Thoracic aorta (tissue), 2 donors: ENCODE measurements at places on chromosomes 13 and 19.

DNA sequence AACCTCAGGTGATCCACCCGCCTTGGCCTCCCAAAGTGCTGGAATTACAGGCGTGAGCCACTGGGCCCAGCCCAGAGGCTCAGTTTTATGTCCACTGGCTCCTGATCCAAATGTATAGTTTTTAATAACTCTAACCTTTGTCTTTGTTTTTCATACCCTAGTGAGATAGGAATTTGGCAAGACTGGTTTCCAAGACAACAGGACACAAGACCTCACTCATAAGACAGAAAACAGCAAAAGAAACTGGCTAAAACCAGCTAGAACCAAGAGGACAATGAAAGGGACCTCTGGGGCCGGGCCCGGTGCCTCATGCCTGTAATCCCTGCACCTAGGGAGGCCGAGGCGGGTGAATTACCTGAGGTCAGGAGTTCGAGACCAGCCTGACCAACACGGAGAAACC, 27.6 kb downstream of the CPT1C start:
- no peak for DNase-seq

GRCh38 chr19:18282021-18282787, 782 bp upstream of the JUND start:
- peak; percentile 77 for DNase-seq

DNA sequence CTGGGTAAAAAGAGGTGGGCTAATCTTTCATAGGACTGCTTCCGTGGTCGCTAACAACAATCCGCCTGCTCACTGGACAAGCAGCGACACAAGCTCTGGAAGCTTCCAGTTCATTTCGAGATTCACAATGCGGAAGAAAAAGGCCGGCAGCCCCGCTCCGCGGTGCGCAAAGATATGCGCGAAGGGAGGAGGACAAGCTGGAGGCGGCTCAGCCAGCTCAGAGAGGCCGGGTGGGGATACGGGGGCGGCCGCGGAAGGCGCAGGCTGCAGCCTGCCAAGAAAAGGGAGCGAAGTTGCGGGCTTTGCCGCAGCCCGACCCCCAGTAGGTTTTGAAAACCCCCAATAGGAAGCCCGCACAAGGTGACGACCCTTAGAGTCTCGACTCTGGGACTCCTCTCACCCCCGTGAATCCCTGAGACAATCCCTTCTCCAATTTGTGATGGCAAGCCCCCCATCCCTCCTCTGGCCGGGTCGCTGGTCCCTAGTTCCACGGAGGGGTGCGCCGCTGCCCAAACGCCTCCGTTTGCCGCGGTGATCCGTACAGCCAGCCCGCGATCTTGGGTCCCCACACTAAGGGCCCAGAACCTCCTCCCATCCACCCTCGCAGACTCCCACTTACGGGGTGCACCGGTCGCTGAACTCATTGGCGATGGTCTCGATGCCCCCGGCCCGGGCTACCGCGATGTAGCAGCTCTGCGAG, 697 bp downstream of the HSPH1 start:
- DNase-seq: peak; percentile 9

DNA sequence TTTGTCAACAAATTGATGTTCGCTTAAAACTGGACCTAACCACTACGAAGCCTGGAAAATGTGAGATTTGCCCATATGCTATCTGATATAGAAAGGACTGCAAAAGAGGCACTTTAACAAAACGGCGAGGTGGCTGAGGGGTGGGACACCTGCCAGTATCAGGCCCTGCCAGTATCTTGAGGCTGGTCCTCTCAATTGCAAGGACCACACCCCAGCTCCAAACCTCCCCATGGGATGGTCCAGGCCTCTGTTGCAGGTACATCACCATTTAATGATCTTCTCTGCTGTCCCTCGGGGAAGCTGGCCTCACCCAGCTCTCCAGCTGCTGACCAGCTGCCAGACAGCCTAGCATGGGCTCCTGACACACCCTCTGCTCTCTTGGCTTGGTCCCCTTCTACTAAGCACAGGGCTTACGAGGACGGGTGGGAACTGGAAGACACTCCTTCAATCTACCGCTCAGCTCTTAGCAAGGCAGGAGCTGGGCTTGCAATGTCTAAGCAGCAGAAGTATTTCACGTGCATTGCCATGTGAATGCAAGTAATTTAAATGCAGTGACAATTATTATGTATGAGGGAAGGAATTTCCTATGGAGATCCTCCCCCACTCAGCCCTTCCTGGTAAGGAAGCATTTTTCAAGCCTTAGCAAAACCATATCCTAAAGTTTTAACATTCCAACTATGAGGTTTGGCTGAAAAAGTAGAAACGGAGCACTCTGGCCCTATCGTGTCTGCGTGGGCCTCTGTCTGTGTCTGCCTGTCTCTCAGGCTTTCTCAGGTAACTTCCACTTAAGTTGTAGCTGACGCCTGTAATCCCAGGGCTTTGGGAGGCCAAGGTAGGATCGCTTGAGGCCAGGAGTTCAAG, 63.9 kb downstream of the LATS2 start:
- DNase-seq: no peak

GRCh38 chr19:13441810-13442512, 64.3 kb downstream of the CACNA1A start:
- no peak for DNase-seq

DNA sequence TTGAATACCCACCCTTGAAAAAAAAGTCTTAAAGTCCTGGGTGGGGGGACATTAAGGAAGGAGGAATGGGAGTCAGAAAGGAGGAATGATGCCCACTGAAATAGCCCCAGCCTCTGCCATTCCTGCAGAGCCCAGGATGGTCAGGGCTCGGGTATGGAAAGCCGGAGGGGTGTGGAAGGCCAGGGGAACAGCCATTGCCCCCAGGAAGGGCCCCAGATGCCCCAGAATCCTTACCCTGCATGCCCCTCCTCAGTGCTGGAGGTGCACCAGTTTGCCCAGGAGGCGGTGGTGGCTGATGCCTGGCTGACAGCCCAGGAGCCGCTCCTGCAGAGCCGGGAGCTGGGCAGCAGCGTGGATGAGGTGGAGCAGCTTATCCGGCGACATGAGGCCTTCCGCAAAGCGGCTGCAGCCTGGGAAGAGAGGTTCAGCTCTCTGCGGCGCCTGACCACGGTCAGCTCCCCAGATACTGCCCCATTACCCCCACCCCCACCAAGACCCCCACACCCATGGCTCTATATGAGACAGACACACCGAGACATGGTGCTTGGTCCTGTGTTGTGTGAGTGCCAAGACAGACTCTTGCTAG, 10.7 kb upstream of the SHKBP1 start:
- DNase-seq: no peak

- DNase-seq: no peak
Measured at GRCh38 chr13:97278435-97279411, 56.6 kb downstream of the MBNL2 start.

- DNase-seq: no peak
Measured at GRCh38 chr13:57311009-57311586, 144.1 kb downstream of the PRR20E start.

DNA sequence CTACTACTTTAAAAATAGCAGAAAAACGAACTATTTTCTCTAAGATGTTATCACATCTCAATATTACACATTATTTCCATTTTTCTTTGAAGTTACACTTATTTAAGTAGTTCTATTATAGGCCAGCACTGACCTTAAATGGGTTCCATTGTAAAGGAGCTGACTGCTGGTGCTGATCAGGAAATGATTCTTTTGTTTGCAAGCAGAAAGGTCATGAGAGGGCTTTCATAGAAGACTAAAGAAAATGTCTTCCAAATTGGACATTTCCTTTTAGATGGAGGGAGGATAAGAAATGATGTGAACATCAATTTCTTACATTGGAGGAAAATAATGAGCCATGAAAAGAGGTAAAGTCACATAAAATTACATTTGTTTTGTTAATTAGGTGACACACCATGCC, 96.2 kb downstream of the SUCLA2 start:
- DNase-seq: no peak

GRCh38 chr13:39035799-39036198, 2.1 kb downstream of the PROSER1 start:
- DNase-seq: no peak

DNA sequence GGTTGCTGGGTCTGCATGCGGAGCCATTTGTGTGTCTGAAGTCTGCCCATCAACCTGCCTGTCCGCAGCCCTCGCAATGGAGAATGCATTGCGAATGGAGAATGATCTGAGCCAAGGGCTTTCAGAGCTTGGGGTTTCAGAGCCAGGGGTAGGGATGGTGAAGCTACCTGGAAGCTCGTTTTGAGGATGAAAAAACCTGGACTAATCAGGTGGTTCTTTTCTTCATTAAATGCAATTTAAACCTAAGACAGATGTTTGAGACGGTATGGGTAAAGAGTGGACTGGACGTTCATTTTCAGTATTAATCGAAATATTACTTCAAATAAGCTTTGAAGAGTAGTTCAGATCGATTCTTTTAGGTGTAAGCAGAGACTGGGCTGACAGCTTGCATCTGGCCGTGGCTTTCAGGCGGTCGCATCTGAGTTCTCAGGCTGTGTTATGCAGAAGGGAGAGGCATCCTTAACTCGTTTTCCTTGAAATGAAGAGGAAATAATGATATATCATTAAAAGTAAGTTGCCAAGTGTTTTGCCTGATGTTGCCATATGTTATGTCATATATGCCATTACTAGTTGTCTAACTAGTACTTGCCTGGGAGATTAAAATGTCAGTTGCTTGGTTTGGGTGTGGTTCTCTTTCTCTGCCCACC, 801 bp downstream of the MCF2L start:
- DNase-seq: no peak

DNA sequence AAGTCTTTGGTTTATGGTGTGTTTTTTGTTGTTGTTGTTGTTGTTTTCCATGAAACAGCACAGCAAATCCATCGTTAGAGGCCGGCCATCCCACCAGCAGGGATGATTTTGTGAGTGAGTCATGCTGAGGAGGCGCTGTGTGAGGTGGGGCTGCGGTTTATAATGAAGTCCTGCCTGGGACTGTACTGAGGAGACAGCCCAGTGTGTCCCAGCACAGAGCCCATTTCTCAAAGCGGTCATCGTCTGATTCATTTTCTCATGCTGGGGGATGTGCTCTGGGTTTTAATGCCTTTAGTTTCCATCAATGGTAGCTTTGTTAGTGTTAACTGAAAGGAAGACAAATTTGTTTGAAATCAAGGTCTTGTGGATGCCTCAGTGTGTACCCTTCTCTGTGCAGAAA, 129.3 kb upstream of the SERP2 start:
- DNase-seq: no peak

DNA sequence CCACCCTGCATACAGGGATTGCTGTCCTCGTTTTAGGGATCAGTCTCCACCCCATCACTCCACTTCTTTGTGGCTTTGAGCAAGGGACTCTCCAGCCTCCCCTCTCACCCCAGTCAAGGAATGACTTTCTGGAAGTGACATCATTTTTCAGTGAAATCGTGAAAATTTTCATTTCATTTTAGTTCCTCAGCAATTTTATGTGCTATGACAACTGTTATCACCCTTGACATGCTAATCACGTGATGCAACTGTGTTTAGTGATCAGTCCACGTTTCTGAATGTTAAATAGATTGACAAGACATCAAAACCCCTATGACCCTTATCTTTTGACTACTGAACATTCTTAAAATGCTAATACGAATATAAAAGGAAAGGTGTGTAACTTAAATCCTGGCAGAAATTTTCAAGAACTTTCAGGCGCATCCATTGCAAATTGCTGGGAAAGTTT, 8.0 kb downstream of the C19orf81 start:
- no peak for DNase-seq

GRCh38 chr13:106961216-106961615, 393.3 kb upstream of the ARGLU1 start:
- no peak for DNase-seq

DNA sequence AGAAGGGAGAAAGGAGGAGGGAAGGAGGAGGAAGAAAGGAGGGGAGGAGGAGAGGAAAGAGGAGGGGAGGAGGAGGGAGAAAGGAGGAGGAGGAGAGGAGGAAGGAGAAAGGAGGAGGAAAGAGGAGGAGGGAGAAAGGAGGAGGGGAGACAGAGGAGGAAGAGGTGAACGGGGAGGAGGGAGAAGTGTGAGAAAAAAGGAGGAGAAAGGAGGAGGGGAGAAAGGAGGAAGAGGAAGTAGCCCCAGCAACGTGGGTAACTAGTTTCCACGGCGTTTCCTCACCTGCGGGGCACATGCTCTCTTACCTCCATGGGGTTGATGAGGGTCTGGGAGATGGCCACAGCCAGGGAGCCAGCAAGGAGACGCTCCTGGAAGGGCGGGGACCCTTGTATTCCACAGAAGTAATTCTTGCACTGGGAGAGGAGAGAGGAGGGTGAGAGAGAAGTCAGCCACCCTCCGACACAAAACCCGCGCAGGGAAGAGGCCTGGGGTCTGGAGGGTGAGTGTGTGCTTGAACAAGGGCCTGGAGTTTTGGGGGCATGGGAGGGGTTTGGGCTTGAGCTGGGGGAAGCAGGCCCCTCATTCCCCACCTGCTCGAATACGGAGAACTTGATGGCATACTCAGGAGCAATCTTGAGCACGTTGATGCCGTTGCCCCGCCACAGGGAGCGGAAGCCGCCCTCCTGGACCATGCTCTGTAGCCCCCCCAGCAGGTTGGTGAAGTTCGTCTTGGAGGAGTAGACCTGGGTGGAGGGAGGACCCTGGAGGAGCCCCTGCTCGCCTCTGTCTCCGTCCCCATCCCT, 3.9 kb downstream of the SLC25A41 start:
- no peak for DNase-seq

DNA sequence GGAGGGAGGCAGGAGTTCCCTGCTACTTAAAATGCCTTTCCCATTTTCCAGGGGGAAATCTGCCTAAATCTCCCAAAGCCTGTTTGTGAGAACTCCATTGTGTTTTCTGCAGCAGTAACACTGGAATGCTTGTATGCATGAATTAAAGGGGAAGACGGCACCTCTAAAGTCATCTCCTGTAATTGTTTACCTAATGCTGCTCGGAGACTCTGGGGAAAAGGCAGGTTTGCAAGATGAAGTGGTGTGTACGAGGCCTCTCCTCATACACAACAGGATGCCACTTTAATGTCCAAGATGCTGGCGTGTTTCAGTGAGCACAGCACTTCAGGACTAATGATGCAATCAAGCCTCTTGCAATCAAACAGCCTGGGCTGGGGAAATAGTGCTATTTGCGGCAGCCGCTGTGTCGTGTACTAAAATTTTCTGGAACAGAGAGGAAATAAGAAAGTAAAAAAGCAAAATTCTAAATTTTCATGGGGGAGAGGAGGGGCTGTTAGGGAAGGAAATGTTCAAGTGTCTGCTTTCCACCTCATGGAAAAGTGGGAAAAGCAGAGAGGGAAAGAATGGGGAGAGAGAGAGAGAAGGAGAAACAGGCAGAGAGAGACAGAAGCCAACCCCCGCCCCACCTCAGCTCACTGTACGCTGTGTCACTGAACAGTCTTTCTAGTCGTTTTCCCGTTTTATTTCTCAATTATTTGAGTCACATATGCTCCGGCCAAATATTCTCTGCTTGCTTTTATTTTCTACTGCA, 32.9 kb downstream of the TSHZ3 start:
- no peak for DNase-seq

- DNase-seq: no peak
Measured at GRCh38 chr13:96191367-96191766, 101.5 kb downstream of the HS6ST3 start.

GRCh38 chr13:76799696-76800095, 86.5 kb downstream of the KCTD12 start:
- no peak for DNase-seq

- DNase-seq: no peak
Measured at GRCh38 chr13:93700115-93700514, 473.5 kb downstream of the GPC6 start.
